NCI-H774 (cell line): ENCODE measurements at places on chromosomes 12 and 14.

DNA sequence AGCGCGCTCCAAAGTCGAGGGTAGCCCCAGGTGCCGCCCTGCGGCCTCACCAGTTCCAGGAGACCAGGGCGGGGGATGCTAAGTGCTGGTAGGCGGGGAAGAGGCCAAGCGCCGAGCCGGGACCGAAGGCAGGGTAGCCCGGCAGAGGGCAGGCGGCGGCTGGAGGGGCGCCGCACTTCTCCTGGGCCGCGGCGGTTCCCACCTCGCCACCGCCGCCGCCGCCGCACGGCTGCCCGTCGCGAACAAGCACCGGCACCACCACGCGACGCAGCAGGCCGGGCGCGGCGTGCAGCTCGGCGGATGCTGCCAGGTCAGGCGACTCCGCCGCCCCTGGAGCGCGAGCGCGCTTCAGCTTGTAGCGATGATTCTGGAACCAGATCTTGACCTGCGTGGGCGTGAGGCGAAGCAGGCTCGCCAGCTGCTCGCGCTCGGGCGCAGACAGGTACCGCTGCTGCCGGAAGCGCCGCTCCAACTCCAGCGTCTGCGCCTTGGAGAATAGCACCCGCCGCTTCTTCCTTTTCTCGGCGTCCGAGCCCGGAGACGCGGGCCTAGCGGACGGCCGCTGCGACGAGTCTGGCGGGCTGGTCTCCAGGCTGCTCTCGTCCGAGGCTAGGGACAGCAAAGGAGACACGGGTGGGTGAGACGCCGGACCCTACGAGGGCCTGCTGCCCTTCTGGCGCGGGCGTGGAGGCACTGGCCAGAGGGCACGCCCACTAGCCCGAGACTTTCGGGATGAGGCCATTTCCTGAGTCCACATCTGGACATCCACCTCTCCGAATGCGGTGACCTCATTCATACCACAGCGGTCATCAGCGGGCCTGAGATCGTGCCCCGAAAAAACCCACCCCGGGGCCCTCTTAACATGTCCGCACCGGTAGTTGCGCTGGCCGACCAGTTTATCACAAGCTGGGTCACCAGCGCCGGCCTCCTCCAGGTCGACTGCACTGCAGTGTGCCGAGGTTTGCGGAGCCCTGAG is 1.3 kb downstream of the NKX2-8 start:
- peak; percentile 43 for DNase-seq

- no peak for DNase-seq
Observed at GRCh38 chr14:28321475-28322244, 444.9 kb upstream of the FOXG1 start.

DNA sequence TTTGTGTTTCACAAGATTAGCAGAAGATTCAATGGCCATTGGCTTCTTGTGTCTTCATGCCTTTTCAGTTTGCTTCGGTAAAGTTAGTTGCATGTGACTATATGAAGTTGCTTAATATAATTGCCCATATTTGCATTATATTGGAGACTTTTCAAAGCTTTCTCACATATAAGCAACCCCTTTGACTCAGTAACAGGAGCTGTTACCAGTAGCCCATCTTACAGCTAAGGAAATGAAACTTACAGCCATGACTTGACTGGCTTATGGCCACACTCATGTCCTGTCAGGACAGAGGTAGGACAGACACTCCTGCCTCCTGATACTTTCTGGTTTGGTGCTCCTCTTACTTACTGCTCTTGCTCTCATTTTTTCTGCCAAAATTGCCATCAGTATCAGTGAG is 1082.1 kb downstream of the BCL11B start:
- DNase-seq = no peak

- DNase-seq = peak; percentile 31
Observed at GRCh38 chr12:113467142-113467501, 4.5 kb downstream of the LHX5 start.

- DNase-seq = no peak
Observed at GRCh38 chr12:105740970-105741725, 397.6 kb downstream of the NUAK1 start.

DNA sequence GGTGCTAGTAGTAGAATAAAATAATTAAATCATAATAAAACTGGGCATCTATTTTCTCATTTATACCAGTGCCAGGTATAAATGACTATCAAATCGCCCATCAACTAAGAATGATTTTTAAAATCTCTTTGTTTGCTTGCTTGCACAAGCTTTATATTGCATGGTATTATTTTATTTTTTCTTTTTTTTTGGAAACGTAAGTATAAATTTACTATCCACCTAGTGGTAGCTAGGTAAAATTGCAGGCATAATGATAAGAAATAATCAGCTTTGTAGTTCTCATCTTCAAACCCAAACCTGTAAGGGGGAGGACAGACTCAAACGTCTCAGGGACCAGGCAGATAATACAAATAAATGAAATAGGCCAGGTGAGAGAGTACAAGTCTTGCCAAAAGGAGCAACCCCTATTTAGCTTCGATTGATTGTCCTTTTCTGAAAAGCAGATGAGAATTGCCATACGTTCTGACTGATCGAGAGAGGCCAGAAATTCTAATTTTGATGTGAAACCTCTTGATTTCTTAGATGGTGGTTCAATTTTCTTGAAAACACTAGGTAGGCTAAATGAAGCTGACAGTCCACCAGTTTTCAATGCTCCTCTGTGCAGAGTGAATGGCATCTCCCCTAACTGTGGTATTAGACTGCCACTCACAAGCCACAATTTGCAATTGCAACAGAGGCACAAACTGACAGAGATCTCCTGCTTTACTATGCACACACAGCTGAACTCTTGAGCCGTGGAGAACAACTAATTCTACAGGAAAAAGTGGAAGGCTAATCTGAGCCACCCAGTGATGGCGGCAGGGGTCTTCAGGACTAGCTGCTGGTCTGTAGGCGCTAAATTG is 189.3 kb downstream of the DACT1 start:
- DNase-seq = no peak

DNA sequence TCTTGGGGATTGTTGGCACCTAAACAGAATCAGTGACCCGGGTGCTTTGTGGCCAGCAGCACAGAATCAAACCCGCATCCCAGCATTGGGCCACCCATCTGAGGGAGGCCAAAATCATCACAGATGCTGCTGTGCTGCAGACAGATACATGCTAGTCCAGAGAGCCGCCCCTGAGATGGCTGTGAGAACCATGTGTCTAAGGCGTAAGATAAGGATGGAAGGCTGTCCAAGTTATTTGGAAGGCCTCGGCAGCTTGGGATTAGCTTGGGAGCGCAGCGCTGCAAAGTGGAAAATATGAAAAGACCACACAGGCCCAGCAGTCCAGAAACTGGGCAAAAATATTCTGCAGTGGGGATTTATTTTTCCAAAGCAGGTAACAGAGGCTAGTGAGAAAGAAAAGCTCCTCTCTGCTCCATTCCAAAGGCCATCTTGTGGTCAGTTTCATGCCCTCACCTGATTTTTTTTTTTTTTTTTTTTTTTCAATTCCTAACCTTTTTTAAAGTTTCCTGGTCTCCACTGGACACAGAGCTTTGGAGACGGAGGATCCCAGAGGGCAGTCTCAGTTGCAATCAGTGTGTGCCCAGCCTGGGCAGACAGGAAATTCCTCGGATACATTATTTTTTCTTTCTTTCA is 178.9 kb upstream of the BCL2L14 start:
- no peak for DNase-seq

DNA sequence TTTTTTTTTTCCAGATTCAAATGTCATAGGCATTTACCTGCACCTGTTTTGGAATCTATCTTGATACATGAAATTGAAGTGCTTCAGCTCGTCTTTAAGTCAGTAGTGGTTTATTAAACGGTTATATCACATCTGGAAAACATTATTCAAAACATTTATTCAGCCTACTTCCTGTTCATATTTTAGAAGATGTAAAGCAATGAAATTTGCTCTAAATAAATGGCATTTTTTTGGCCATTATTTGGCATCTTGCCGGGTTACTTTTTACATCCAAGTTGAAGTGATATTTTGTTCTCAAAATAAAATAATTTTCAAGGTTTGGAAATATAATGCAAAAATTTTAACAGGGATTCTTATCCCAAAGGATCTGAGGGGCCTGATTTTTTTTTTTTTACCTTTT is 103.1 kb downstream of the EML1 start:
- DNase-seq = no peak

GRCh38 chr12:100381379-100381778 is 24.5 kb downstream of the SLC17A8 start:
- DNase-seq = no peak

DNA sequence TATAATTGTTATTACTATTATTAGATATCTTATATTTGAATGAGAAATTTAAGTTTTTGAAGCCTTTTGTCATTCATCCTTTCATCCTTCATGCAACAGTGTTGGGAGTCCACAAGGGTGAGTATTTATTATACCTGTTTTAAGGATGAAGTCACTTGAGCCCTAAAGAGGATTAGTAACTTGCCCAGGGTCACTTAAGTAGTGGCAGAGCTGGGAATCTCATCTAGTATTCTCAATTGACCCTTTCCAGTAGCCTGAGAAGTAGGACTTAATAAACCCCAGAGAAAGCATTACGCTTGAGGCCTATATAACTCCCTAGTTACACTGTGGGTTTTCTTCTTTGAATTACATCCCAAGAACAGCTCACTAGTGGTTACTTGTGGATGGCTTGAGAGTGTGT is 119.8 kb downstream of the SRGAP1 start:
- DNase-seq = no peak
